ENCODE measurements at places on chromosomes 1 and 21.

DNA sequence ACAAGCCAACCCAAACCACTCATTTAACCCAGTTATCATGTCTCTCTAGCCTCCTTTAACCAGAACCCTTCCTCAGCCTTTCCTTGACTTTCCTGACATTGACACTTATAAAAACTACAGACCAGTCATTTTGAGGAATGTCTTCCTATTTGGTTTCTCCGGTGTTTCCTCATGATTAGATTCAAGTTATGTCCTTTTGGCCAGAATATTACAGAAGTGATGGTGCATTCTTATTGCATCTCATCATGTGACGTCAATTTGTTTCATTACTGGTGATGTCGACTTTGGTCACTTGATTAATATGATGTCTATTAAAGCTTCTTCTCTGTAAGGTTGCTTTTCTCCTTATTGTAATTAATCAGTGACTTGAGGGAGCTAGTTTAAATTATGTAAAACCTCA is 6.1 kb upstream of the RCSD1 start:
- no peaks in the 10 kb centered on the region for H3K27me3 ChIP-seq
- no peak overlapping the region for H3K27ac ChIP-seq

- H3K4me3 ChIP-seq = no peak overlapping the region
- H3K27me3 ChIP-seq = no peaks in the 10 kb centered on the region
- peaks cover 57% of the 10 kb centered on the region for H3K36me3 ChIP-seq
- H3K4me1 ChIP-seq = peaks cover 17% of the 10 kb centered on the region
Measured at GRCh38 chr1:91700332-91700731, 185.6 kb downstream of the TGFBR3 start.

- H3K4me3 ChIP-seq = no peak overlapping the region
- no peak overlapping the region for H3K27ac ChIP-seq
- no peaks in the 10 kb centered on the region for H3K4me1 ChIP-seq
Measured at GRCh38 chr1:44048532-44049215, 17.4 kb upstream of the SLC6A9 start.

DNA sequence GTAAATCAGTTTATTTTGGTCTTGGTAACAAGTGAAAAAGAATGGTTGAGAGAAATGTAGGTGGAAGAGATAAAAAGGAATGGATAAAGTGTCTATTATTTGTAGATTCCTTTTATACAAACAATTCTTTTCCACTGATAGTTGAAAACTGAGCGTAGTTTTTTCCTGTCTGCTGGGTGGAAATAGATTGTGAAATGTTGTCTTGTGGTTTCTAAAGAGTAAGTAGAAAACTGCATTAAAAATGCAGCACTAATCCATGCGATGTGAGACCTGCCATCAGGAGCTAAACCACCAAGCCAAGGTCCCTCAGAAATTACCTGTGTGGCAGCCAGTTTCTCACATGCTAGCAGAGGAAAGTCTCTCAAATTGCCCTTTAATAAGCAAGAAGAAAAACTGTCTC is 103.2 kb upstream of the SLC44A3 start:
- no peak for DNase-seq
- no peak overlapping the region for H3K4me3 ChIP-seq
- no peak overlapping the region for H3K27ac ChIP-seq
- no peaks in the 10 kb centered on the region for H3K27me3 ChIP-seq
- H3K36me3 ChIP-seq = no peaks in the 10 kb centered on the region
- peaks cover 6% of the 10 kb centered on the region for H3K4me1 ChIP-seq

GRCh38 chr1:22930240-22930912 is 42.3 kb downstream of the LACTBL1 start:
- H3K27me3 ChIP-seq = no peaks in the 10 kb centered on the region
- no peaks in the 10 kb centered on the region for H3K36me3 ChIP-seq
- H3K27ac ChIP-seq = no peak overlapping the region
- DNase-seq = peak; percentile 33

- H3K4me3 ChIP-seq = no peak overlapping the region
- no peak overlapping the region for H3K27ac ChIP-seq
- no peaks in the 10 kb centered on the region for H3K4me1 ChIP-seq
- no peak for DNase-seq
- H3K27me3 ChIP-seq = no peaks in the 10 kb centered on the region
Measured at GRCh38 chr1:107172450-107173170, 31.8 kb downstream of the NTNG1 start.

GRCh38 chr1:172107316-172107975 is 266.1 kb downstream of the DNM3 start:
- H3K4me3 ChIP-seq = no peak overlapping the region
- DNase-seq = no peak
- H3K27me3 ChIP-seq = no peaks in the 10 kb centered on the region
- H3K4me1 ChIP-seq = no peaks in the 10 kb centered on the region
- H3K36me3 ChIP-seq = no peaks in the 10 kb centered on the region
- H3K27ac ChIP-seq = no peak overlapping the region

- H3K27me3 ChIP-seq = no peaks in the 10 kb centered on the region
- H3K4me3 ChIP-seq = peak overlapping the region; percentile 47
- H3K4me1 ChIP-seq = peaks cover 23% of the 10 kb centered on the region
- H3K36me3 ChIP-seq = no peaks in the 10 kb centered on the region
- peak; percentile 9 for DNase-seq
Measured at GRCh38 chr1:67308136-67308535, 463 bp downstream of the IL12RB2 start.

- H3K27me3 ChIP-seq = no peaks in the 10 kb centered on the region
- DNase-seq = no peak
- H3K36me3 ChIP-seq = no peaks in the 10 kb centered on the region
- no peak overlapping the region for H3K27ac ChIP-seq
- no peaks in the 10 kb centered on the region for H3K4me1 ChIP-seq
Measured at GRCh38 chr21:40610345-40610744, 236.6 kb downstream of the DSCAM start.

DNA sequence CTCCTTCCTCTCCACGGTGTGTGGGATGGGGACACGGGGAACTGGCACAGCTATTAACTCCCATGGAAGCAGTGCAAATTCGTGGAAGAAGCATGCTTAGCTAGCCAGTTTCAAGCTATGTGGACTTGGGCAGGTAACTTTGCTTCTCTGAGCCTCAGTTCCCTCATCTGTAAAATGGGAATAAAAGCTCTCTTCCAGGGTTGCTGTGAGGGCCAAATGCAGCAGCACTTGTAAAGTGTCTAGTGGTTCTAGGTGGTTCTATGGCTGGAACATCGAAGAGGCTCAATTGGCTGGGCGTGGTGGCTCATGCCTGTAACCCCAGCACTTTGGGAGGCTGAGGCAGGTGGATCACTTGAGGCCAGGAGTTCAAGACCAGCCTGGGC is 43.3 kb downstream of the DHRS3 start:
- no peak overlapping the region for H3K27ac ChIP-seq
- H3K4me1 ChIP-seq = no peaks in the 10 kb centered on the region
- H3K27me3 ChIP-seq = no peaks in the 10 kb centered on the region
- no peak for DNase-seq

DNA sequence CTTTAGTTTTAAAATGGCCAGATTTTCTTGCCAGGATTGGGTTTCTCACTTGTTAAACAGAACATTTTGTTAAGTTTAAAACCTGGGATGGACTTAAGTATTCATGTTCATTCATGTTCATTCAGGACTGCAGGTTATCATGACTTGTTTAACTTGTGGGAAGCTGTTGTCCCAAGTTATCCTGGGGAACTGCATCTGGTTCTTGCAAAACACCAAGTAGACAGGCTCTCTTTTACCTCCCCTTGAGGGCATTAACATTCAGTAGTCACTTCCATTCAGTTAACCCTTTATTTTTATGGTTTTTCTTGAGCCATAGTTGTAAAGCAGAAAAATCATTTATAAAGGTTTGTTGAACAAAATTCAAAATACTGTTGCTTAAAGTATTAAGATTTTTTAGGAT is 8.1 kb downstream of the SOD1 start:
- no peaks in the 10 kb centered on the region for H3K27me3 ChIP-seq
- H3K4me1 ChIP-seq = peaks cover 3% of the 10 kb centered on the region
- no peak for DNase-seq
- no peak overlapping the region for H3K27ac ChIP-seq
- peaks cover 49% of the 10 kb centered on the region for H3K36me3 ChIP-seq

DNA sequence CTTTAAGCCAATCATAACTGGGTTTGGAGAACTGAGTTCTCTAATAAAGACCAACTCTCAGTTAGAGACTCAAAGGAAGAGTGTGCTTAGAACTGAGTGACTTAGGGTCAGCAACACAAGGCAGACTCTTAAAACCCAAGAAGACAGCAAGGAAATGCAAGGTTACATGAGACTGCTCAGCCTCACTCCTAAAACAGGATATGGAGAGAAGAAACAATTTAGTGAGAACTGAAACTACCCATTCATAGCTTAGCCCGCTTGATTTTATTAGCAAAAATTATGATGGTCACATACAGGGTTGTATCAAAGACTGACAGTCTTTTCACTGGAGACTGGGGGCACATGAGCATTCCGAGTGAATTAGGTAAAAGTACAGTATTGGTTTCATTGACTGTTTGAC is 78.9 kb upstream of the DMRTA2 start:
- H3K4me3 ChIP-seq = no peak overlapping the region
- H3K27me3 ChIP-seq = no peaks in the 10 kb centered on the region
- no peak overlapping the region for H3K27ac ChIP-seq
- DNase-seq = no peak

GRCh38 chr1:221440658-221441057 is 301.2 kb downstream of the DUSP10 start:
- H3K36me3 ChIP-seq = no peaks in the 10 kb centered on the region
- H3K4me3 ChIP-seq = no peak overlapping the region
- no peaks in the 10 kb centered on the region for H3K4me1 ChIP-seq
- H3K27me3 ChIP-seq = no peaks in the 10 kb centered on the region

GRCh38 chr1:87314091-87314490 is 14.6 kb upstream of the LMO4 start:
- no peaks in the 10 kb centered on the region for H3K27me3 ChIP-seq
- no peak overlapping the region for H3K27ac ChIP-seq
- H3K36me3 ChIP-seq = no peaks in the 10 kb centered on the region
- peaks cover 4% of the 10 kb centered on the region for H3K4me1 ChIP-seq
- DNase-seq = no peak
- H3K4me3 ChIP-seq = no peak overlapping the region
